ENCODE measurements at places on chromosomes 5 and 9.

DNA sequence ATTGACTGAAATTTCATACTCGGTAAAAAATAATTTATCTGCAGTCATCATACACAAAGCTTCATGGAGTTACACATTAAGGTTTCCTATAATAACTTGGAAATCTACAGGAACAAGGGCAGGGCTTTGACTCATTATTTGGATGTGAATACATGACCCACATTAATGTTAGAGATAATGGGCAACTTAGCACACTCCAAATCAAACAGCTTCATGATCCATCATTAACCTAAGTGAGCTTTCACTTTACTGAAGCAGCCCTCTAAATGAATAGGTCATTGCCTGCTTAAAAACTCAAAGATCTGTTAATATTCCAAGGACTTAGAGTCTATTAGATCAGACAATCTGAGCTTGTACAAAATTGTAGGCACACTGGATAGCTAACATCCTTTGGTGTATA, 9.0 kb downstream of the CDH12 start:
- peak; percentile 6 for DNase-seq

GRCh38 chr9:34578241-34579103, 11.1 kb downstream of the CNTFR start:
- no peak for DNase-seq

- no peak for DNase-seq
Measured at GRCh38 chr5:57302643-57303042, 128.8 kb downstream of the GPBP1 start.

GRCh38 chr5:6517510-6517909, 68.9 kb downstream of the UBE2QL1 start:
- DNase-seq: no peak
